ENCODE measurements at places on chromosomes 12 and 14.

DNA sequence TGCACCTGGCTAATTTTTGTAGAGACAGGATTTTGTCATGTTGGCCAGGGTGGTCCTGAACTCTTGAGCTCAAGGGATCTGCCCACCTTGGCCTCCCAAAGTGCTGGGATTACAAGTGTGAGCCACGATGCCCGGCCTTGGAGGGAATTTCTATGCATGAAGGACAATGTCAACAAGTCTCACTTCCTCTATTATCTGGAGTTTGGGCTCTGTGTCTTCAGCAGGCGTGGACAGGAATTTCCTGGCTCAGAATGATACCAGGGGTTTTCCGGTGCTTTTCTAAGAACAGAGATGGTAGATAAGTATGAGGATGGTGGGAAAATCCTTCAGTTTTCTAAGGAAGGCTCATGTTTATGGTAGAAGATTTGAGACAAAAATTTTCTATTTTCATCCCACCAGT, 75.0 kb upstream of the CCDC60 start:
- no peak for DNase-seq

DNA sequence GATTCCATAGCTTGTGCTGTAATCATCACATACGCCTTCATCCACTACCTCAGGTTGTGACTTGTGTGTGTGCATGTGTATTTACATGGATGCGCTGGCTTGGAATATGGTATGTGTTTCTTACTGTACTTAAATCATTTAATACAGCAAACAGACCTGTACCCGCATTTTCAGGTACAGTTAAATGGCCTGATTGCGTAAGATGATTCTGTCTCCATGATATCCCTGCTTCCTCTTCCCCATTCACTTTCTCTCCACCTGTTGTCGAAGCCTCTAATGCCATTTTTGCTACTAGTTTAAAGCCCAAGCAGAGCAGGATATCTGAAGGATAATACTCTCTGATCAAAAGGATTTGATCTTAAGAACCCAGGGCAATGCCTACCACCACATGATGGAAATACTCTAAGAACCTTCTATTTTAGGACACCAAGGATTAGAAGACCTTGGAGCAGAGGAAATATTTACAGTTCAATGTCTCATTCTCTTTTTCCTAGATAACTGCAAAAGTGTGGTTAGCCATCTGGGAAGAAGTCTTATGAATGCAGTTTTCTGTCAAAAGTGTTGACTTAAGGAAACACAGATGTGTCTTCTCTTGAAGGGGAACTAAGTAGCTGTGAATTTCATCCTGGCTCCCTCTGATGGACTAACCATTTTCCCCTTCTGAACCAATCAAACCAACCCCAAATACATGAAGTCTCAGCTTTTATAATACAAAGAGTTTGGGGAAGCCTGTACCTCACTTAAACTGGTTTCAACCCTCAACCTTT, 78.7 kb downstream of the HELB start:
- no peak for DNase-seq

DNA sequence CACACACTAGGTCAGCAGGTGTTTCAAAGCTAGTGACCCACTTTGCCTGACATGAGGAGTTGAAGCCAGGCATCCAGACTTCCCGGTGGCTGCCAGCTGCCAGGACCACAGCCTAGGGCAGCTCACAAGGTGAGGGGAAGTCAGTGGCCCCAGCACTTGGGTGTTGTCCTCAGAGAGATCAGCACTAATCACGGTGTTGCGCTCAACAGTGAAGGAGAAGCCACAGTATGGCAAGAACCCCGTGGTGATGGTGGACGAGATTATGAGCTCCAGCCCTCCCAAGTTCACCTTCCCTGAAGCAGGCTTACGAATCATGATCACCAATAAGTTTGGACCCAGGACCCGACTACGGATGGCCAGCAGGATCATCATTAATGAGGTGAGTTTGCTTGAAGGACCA, 59.9 kb upstream of the RIN3 start:
- no peak for DNase-seq

- peak; percentile 8 for DNase-seq
These were observed 253.8 kb upstream of the GARIN6 start for GRCh38 chr12:99393763-99394162.

GRCh38 chr12:65074932-65075331, 46.2 kb downstream of the WIF1 start:
- DNase-seq: no peak

- DNase-seq: no peak
These were observed 26.8 kb upstream of the BDKRB2 start for GRCh38 chr14:96177766-96178375.

- DNase-seq: no peak
These were observed 17.2 kb upstream of the MARK3 start for GRCh38 chr14:103367995-103368394.

GRCh38 chr12:126198966-126199692, 1133.9 kb downstream of the AACS start:
- DNase-seq: no peak

- DNase-seq: no peak
These were observed 43.8 kb downstream of the CCNK start for GRCh38 chr14:99524804-99525698.

DNA sequence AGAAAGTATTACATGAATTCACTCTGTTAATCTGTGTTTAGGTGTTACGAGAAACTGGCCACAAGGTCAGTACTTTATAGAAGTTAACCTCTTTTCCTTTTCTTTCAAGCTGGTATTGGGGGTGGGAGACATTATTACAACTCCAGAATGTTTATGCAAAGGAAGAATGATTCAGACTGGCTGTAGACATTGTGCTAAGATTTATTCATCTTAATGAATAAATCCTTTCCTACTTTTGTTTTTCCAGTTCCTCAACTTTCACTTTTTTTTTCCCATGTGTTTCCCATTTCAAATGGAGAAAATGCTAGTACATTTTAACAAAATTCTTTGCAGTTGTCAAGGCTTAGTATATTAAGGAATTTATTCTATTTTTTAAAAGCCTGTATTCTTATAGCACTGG, 1.3 kb downstream of the OTOGL start:
- DNase-seq: no peak

GRCh38 chr12:6694701-6695100, 5.5 kb upstream of the ZNF384 start:
- DNase-seq: no peak
